Left lung (tissue), 14 donors: ENCODE measurements at places on chromosomes 6 and 20. TPM values are rescaled to one million over a fixed set of nuclear protein-coding genes. Genes with fewer than 3 reads are reported as not detected.

DNA sequence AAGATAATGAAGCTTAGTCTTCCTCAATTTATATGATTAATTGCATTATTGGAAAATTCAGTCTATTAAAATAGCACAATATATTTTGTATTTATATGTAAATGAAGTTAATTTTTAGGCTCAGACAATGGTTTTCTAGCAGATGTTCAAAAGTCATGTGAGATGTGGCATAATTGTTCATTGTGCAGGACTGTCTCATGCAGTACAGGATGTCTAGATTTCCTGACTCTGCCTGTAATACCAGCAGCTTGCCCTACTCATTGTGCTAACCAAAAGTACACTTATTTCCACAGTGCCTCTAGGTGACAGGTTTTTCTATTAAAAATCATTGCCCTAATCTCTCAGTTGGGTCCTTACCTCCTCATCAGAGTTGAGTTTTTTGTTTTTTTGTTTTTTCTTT lies 12.4 kb downstream of the RALGAPB start:
- no peaks in the 10 kb centered on the region for H3K27me3 ChIP-seq
- H3K4me3 ChIP-seq = no peak overlapping the region
- DNase-seq = no peak

DNA sequence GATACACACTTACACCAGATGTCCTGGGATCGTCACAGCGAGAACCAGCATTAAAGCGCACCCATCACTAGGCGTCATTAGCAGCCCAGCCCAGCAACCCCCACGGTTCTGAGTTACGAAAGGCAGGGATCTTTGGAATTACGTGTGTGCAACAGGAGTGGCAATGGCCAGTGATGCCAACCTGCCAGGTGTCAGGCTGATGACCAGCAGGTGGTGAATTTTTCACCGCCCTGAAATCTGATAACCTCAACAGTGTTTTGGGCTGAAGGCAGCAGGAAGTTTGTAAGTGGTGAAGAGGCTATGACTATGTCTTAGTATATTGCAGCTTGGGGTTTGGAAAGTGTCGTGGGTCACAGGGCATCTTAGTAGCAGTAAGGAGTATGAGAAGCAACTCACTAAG lies 166.1 kb downstream of the TMEM242 start:
- no peak for DNase-seq
- peaks cover 15% of the 10 kb centered on the region for H3K36me3 ChIP-seq
- no peaks in the 10 kb centered on the region for H3K4me1 ChIP-seq
- H3K27ac ChIP-seq = no peak overlapping the region
- no peaks in the 10 kb centered on the region for H3K27me3 ChIP-seq

- no peak overlapping the region for H3K27ac ChIP-seq
- no peaks in the 10 kb centered on the region for H3K4me1 ChIP-seq
- H3K27me3 ChIP-seq = no peaks in the 10 kb centered on the region
Measured at GRCh38 chr6:85126485-85127167, 323.3 kb upstream of the NT5E start.

HLA-DRB1 gene
- 16.8 TPM for polyA plus RNA-seq

GRCh38 chr20:44601801-44602204 lies 19.4 kb downstream of the PKIG start:
- DNase-seq = peak; percentile 88
- H3K36me3 ChIP-seq = no peaks in the 10 kb centered on the region
- H3K4me3 ChIP-seq = no peak overlapping the region
- H3K4me1 ChIP-seq = peaks cover 63% of the 10 kb centered on the region
- H3K27me3 ChIP-seq = no peaks in the 10 kb centered on the region
- peak overlapping the region; percentile 88 for H3K27ac ChIP-seq

- H3K27ac ChIP-seq = no peak overlapping the region
- H3K4me3 ChIP-seq = no peak overlapping the region
- H3K27me3 ChIP-seq = no peaks in the 10 kb centered on the region
- no peaks in the 10 kb centered on the region for H3K4me1 ChIP-seq
- no peaks in the 10 kb centered on the region for H3K36me3 ChIP-seq
Measured at GRCh38 chr6:131231103-131231502, 95.8 kb downstream of the AKAP7 start.

GRCh38 chr6:36301781-36302180 lies 31.9 kb downstream of the PNPLA1 start:
- no peak for DNase-seq
- H3K27ac ChIP-seq = no peak overlapping the region
- H3K4me1 ChIP-seq = peaks cover 26% of the 10 kb centered on the region
- H3K27me3 ChIP-seq = no peaks in the 10 kb centered on the region

POPDC3 gene
- polyA plus RNA-seq = 1.1 TPM

DNA sequence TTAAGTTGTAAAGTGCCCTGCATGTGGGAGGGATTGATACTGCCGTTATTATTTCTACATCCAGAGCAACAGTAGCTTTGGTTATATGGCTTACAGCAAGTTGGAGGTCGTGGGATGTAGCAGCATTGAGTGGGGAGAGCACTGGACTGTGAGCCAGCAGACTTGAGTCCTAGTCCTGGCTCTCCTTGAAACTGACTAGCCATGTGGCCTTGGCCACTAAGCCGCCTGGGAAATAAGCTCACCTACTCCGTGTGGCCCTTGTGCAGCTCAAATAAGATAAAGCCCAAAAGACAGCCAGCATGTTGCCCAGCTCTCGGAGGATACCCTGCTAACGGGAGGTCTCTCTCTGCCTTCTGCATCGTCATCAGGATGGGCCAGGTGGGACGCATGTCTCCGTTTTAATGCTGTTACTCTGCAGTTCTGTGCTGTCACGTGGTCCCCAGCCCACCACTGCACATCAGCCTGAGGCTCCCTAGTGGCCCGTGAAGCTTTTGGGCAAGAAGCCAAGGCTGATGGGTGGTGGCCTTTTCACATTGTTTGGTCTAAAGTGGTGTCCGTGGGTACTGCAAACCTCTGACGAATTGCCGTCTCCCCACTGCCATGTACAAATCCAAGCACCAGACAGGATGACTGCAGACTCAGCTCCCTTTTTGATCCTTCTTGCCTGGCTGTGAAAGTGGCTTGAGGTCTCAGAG lies 7.9 kb downstream of the EPB41L1 start:
- no peak for DNase-seq
- H3K36me3 ChIP-seq = no peaks in the 10 kb centered on the region
- H3K4me3 ChIP-seq = no peak overlapping the region
- no peak overlapping the region for H3K27ac ChIP-seq
- H3K27me3 ChIP-seq = no peaks in the 10 kb centered on the region
- no peaks in the 10 kb centered on the region for H3K4me1 ChIP-seq

DNA sequence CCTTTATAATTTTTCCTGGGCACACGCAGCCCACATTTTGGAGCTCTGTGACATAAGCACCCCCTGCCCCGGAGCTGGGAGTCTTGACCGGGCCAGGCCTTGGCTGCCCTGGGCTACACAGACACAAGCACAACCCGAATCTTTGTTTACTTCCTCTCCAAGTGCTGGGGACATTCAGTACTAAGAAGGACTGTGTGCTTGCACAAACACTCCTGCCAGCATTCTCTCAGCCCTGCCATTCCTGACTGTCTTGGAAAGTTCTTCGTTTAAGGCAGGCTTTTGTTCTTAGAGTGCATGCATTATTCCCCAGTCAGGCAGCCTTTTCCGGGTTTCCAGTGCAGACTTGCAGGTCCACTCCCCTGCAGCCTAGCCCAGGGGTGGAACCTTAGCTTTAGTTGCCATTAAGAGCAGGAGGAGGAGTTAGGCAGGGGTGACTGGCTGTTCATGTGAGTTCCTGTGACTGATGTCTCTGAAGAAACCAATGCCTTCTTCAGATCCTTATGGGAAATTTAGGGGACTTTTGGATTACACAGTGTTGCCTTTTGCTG lies 28.6 kb downstream of the FOXO3 start:
- H3K4me3 ChIP-seq = no peak overlapping the region
- H3K27ac ChIP-seq = peak overlapping the region; percentile 74
- peaks cover 98% of the 10 kb centered on the region for H3K4me1 ChIP-seq
- H3K36me3 ChIP-seq = no peaks in the 10 kb centered on the region

DNA sequence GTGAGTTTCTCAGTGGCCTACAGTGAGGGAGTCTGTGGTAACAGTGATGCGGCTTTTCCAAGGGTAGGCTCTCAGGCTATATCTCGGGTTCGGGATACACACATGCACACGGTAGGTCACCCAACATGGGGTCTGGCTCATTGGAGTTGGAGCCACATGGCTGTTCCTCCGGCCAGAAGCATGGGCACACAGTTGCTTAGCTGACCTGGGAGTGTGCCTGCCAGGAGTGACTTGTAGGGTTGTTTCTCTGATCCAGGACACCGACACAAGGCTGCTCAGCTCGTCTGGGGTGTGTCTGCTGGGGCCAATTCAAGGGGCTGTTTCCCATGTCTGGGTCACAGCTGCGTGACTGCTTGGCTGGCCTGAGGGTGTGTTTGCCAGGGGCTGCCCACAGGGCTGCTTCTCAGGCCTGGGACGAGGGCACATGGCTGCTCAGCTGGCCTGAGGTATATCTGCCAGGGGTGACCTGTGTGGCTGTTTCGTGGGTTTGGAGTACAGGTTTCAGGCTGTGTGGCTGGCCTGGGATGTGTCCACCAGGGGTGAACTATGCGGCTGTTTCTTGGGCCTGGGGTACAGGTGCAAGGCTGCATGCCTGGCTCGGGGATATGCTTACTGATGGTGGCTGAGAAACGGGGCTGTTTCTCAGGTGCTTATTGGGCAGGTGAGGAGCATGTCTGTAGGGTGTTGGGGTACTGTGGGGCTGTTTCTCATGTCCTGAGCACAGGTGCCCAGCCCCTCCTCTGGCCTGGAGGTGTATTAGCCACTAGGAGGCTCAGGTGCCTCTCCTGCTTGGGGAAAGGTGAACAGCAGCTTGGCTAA lies 15.2 kb downstream of the KIF25 start:
- H3K36me3 ChIP-seq = no peaks in the 10 kb centered on the region
- DNase-seq = no peak
- no peak overlapping the region for H3K27ac ChIP-seq
- H3K4me1 ChIP-seq = no peaks in the 10 kb centered on the region

DNA sequence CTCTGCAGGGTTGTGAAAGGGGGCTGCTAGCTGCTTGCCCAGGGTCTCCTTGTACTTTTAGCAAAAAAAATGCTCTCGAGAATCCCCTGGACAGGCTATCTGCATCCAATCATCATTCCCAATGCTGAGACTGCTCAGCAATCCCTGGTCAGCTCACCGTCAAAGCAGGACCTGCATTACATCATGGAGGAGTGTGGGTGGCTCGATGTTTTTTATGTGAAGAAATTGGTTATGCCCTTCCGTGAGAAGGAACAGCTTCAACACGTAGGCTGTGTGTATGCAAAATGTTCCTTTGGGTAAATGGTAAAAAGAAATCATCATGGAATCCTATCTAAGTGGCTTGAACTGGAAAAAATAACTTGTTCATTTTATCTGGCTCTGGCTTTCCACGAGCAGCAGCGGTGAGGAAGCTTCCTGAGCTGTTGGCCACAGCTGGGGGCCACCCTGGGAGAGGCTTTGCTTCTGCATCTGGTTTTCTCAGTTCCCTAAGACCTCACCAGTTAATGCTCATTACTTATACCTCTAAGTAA lies 111.4 kb downstream of the FYN start:
- no peaks in the 10 kb centered on the region for H3K27me3 ChIP-seq
- DNase-seq = no peak
- peaks cover 52% of the 10 kb centered on the region for H3K4me1 ChIP-seq
- no peak overlapping the region for H3K27ac ChIP-seq
- no peaks in the 10 kb centered on the region for H3K36me3 ChIP-seq

- no peak overlapping the region for H3K27ac ChIP-seq
- H3K4me1 ChIP-seq = no peaks in the 10 kb centered on the region
- DNase-seq = peak; percentile 34
Measured at GRCh38 chr20:54350415-54350814, 125.0 kb upstream of the DOK5 start.

IL17A gene
- not detected for polyA plus RNA-seq

BFSP1 gene
- 4.2 TPM for polyA plus RNA-seq

GRCh38 chr20:43458422-43458924 lies 777 bp downstream of the SRSF6 start:
- H3K27me3 ChIP-seq = peaks cover 13% of the 10 kb centered on the region
- H3K4me1 ChIP-seq = peaks cover 16% of the 10 kb centered on the region
- H3K36me3 ChIP-seq = no peaks in the 10 kb centered on the region
- DNase-seq = no peak
- H3K4me3 ChIP-seq = peak overlapping the region; percentile 79

DNA sequence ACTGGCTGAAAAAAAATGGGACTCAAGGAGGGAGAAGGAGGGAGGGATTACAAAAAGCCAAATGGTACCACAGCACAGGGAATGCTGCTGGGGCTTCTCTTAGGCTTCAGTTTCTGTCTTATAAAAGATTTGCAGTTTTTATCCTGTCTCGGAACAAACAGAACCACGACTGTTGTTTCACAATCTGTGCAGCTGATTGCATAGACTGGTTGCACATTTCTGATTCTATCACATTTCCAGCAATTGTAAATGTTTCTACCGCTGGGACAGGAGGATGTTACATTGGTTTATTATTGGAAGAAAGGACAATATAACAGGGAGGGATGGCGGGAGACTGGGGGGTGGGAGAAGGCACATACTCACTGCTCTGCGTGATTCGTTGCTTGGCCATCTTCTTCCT lies 73.5 kb upstream of the ARID1B start:
- H3K4me1 ChIP-seq = no peaks in the 10 kb centered on the region
- no peaks in the 10 kb centered on the region for H3K36me3 ChIP-seq
- DNase-seq = no peak
- no peaks in the 10 kb centered on the region for H3K27me3 ChIP-seq
- H3K4me3 ChIP-seq = no peak overlapping the region

GRCh38 chr20:50356525-50356885 lies 153.7 kb upstream of the PTPN1 start:
- DNase-seq = peak; percentile 61
- no peak overlapping the region for H3K27ac ChIP-seq
- no peaks in the 10 kb centered on the region for H3K27me3 ChIP-seq

DNA sequence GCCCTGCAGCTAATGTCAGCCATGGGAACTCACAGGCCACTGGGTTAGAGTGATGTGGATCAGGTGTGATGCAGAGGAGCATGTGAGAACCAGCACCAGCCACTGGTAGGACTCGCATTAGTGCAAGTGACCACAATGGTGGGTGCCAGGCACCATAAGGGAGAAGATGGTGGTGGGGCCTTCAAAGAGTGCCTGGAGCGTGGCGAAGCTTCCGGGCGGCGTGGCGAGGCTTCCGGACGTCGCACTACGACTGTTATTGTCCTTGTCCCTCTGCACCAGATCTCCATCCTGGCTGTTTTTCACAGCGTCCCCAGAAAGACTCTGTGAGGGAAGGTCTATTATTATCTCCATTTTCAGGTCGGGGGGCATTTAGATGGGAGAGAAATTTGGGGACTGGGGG lies 43.9 kb downstream of the C20orf203 start:
- no peak overlapping the region for H3K27ac ChIP-seq
- DNase-seq = no peak
- H3K4me1 ChIP-seq = peaks cover 10% of the 10 kb centered on the region
- no peak overlapping the region for H3K4me3 ChIP-seq

- no peak overlapping the region for H3K27ac ChIP-seq
- H3K36me3 ChIP-seq = no peaks in the 10 kb centered on the region
- DNase-seq = no peak
Measured at GRCh38 chr6:47678739-47679138, 19.6 kb upstream of the ADGRF4 start.

TMEM239 gene
- polyA plus RNA-seq = not detected

CYP21A2 gene
- polyA plus RNA-seq = 0.77 TPM
